Caudate nucleus (tissue), 63 donors: ENCODE measurements at places on chromosomes 7 and 10.

- no peak for DNase-seq
These were observed 227.9 kb upstream of the PRSS58 start for GRCh38 chr7:142485617-142486226.

- no peak for DNase-seq
These were observed 13.2 kb downstream of the CCDC7 start for GRCh38 chr10:32459051-32459698.

GRCh38 chr10:70518695-70519094 lies 40.1 kb downstream of the PALD1 start:
- DNase-seq, result no peak

GRCh38 chr10:126227762-126228134 lies 160.5 kb downstream of the ADAM12 start:
- DNase-seq, result no peak

- DNase-seq, result no peak
These were observed 29.3 kb upstream of the MTPAP start for GRCh38 chr10:30378201-30378995.

DNA sequence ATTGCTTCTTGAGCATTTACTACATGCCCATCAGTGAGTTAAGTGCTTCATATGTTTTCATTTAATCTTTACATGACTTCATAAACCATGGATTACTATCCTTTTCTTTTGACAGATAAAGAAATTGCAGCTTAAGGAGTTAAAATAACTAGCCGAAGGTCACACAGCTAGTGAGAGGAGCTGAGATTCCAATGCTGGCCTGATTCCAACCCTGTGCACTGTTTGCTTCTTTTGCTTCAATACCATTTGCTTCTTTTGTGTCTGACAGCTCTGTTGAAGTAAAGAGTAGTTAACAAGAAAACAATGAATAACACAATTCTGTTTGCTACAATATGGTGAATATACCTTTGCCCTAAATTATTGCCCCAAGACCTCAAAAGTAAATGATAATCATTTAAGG lies 132.4 kb downstream of the GRM3 start:
- DNase-seq, result no peak

DNA sequence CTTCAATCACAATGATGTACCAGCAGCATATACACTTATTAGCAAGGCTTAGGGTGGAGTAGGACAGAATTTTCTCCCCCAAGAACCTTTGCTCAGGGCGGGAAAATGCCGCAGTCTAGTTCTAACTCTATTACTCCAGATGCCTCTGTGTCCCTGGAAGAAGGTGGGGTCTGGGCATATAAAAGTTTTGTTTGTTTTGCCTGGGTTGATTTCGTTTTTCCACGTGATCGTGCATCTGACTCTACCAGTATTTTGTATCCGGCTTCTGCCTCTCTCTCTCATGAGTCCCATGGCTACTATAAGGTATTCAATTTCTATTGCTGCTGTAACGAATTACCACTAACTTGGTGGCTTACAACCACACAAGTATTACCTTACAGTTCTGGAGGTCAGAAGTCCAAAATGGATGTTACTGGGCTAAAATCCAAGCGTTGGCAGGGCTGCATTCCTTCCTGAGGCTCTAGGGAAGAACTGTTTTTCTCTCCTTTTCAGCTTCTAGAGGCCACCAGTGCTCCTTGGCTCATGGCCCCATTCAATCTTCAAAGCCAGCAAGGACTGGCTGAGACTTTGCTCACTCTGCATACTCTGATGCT lies 181.2 kb upstream of the PRSS58 start:
- DNase-seq, result no peak

DNA sequence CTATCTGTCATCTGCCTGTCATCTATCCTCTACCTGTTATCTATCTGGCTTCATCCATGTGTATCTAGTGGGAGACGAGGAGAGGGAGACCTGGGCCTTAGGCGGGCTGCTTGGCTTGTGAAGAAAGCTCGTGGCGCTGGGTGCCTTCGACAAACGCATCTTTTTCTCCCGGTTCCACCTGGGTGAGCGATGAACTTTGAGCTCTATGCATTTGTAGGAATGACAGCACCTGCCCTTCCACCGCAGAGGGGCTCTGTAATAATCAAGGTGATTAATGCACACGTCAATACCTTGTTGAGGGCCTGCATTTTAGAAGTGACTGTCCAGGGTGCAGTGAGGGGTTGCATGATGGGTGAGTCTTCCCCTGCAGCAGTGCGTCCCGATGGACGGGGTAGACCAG lies 2.6 kb upstream of the VIPR2 start:
- no peak for DNase-seq

DNA sequence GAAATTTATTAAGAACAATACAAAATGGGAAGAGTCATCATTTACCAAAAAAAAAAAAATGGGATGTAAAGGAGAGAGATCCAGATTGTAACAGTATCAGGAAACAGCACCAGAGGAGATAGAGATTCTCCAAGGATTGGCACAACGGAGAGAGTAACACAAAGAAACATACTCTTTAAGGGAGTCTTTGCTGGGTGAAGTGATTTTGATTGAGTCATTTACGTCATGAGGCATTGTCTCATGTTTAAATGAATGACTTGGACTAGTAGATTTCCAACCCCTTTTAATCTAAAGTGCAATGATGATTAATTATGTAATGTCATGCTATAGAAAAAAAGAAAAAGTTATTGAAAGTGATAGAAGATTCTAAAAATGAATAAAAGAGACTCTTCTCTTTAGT lies 68.8 kb downstream of the ITGB8 start:
- DNase-seq, result no peak

- DNase-seq, result no peak
These were observed 65.4 kb downstream of the NPS start for GRCh38 chr10:127614484-127615017.

DNA sequence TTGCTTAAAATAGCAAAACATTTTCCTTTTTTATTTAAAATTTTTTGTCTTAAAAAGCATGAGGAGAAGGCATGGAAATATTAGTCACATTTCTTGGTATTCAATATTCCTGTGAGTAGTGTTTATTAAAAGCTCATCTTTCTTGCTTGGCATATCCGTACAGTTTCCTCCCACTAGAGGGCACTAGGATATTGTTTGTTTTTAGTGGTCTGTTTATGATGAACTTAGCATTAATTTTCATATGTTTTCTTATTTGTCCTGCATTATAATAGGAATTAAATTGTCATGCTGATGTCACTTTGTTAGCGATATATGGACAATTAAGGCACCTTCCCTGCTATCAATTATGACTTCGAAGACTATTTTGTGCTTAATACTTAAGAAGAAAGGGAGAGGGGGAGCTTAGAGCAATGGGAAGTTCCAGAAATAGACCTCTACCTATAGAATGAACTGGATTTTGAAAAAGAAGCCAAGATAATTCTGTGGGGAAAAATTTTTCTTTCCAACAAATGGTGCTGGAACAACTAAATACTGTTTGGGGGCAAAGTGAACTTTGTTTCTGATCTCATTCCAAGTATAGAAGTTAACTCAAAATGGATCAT lies 91.0 kb upstream of the STRIP2 start:
- no peak for DNase-seq

- DNase-seq, result no peak
These were observed 212.2 kb downstream of the CHRM2 start for GRCh38 chr7:137080516-137081203.

- no peak for DNase-seq
These were observed 185.3 kb upstream of the PCLO start for GRCh38 chr7:83347945-83348444.

DNA sequence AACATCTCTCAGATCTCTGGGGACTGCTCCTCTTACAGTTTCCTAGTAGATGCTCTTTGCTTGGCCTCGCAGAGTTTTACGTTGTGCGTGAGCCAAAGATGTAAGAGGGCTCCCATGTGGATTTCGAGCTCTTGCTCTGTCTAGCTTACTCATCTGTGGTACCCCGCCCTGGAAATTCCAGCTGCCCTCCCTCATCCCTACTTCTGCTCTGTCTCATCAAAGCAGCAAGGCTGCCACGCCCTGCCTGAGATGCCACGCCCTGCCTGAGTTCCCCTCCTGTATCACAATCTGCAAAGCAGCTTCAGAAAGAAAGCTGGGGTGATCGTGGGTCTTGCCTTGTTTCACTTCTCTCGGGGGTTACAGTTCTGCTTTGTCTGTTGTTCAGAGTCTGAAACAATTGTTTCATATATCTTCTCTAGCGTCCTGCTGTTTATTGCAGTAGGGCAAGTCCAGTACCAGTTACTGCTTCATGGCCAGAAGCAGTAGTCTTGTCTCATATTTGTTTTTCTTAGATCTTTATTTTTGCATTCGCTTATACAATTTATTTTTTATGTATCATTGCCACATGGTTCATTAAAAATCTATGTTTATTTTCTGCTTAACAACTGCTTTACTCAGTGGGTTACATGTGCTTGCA lies 36.1 kb upstream of the CCNY start:
- DNase-seq, result no peak

DNA sequence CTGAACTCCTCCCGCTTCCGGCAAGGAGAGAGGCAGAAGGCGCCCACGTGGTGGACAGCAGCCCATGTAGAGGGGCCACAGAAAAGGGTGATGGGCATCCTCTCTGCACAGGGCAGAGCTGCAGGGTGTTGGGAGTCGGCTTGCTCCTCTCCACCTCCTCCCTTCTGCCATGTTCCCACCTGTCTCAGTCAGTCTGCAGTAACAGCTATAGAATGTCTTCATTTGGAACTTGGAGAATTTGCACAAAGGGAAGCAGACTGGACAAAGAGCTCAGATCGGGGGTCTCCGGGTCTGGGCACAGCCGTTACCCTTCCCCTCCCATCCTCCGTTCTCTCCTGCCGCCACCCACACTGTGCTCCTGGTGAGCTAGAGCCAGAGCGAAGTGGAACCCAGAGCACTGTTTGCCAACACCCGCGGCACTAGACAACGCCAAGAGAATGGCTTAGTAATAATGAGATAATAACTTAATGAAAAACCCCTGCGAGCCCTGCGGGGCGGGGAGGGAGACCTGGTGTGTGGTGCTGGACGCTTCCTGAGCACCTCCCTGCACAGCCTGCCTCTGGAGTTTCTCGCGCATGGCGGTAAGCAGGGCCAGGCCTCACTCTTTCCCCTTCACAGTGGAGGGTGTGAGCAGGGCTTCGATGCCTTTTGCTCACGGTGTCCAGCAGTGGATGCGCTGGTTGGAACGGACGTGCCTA lies 254.7 kb downstream of the PAXIP1 start:
- no peak for DNase-seq

GRCh38 chr10:8321990-8322389 lies 267.5 kb downstream of the GATA3 start:
- DNase-seq, result no peak

- no peak for DNase-seq
These were observed 16.9 kb downstream of the CAMK2G start for GRCh38 chr10:73857446-73857845.

GRCh38 chr7:75814407-75814947 lies 871 bp upstream of the CCL24 start:
- DNase-seq, result no peak

DNA sequence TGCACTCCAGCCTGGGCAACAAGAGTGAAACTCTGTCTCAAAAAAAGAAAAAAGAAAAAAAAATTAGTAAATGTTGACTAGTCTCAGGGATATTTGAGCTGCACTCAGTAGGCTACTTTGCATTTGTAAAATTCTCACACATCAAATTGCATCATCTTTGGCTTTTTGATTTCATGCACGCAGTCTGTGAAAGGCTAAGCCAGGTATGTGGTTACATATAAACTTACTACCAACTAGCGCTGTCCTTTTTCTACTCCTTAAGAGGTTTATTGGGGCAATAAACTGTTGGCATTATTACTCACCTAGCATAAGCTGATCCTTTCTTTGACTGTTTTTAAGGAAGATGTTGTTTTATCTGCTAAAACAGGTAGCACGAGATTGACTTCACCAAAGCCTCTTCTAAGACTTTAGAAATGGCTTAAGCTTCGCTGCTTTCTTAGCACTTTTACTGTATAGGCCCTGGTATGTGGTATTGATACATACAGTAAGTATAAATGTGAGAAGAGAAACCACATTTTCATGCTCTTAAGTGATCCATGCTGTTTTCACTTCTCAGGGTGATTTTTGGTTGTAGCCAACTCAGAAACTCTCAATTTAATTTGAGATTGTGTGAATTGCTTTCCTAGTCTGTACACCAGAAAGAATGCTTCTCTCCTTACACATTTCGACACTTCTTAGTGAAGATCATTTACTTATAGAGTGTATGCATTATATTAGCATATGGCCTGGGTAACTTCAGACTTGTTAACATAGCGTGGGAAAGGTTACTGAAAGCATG lies 323.9 kb downstream of the AUTS2 start:
- DNase-seq, result no peak

DNA sequence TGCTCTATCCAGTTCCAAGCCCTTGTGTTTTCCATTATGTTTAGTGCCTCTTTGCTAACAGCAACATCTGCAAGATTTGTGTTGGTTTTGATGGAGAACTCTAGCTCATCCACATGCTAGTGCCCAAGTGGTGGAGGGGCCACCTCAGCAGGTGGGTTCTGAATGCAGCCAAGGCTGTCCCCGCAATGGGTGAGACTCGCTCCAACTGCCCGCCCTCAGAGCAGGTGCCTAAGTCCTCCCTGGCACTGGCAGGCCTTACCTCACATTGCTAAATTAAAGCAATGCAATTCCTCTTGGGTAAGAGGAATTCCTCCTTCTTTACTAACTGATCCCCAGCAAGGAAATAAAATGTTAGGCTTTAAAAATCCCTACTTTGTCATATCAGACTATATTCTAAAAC lies 146.8 kb downstream of the ADCY1 start:
- DNase-seq, result no peak

DNA sequence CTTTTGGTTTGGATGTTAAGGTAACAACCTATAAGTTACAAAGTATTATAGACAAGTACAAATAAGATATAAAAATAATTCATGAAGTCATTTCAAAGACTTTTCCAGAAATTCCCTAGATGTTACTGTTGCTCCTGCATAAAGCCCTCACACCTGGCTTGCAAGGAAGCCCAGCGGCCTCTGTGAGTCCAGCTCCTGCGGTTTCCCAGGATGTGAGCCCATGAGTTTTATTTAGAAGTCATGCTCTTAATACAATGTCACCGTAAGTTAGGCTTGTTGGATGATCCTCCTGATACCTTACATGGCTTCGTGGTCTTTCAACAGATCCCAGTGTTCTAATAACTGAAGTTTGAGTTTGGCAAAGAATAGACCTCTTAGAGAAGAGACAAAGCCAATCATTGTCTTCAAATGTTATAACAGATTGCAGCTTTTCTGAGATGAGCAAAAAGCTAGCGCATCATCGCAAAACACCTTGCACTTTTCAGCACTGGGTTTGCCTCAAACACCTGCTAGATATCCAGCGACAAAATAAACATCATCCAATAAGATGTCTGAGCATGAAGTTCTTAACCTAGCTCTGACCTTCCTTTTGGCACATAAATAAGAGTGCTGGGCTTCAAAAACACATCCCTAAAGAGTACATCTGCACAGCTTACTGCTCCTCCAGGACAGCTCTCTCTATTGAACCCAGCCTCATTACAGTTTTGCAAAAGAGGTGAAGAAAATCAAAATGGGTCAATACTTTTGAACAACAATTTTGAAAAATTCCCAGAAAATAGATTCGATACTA lies 3.6 kb downstream of the FAM171A1 start:
- DNase-seq, result no peak
